CD4-positive, alpha-beta T cell treated with Interleukin-15 for 1 hour (primary cell): ENCODE measurements at places on chromosomes 12 and 14.

- no peak for DNase-seq
Measured at GRCh38 chr14:104743461-104744380, 9.2 kb upstream of the SIVA1 start.

- no peak for DNase-seq
Measured at GRCh38 chr12:14802721-14803010, 612 bp downstream of the WBP11 start.

DNA sequence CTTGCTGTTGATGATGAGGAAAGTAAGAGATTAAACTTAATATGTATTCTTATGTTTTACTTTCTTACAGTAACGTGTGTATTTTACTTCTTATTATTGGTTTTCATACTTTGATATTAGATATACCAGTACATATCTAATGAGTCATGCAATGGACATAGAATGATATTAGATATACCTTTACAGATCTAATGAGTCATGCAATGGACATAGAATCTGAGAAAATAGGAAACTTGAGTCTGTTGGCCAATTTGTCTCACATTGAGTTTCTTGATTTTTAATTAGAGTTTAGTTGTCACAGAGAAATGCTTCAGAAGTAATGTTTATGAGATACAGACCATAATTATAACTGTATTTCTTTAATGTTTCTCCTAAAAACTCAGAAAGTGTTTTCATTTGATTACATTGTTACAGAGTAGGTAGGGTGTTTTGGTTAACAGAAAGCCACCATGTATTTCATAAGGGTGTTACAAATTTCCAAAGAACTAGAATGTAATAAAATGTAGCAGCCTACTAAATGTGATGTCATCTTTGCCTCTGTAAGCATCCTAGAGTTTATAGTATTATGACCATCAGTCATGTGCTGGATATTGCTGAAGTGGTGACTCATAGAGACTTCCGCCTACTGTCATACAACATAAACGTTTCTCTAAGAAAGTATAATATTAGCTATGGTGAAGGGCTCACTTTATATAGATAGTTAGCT is 3.0 kb downstream of the GAS2L3 start:
- DNase-seq = no peak

DNA sequence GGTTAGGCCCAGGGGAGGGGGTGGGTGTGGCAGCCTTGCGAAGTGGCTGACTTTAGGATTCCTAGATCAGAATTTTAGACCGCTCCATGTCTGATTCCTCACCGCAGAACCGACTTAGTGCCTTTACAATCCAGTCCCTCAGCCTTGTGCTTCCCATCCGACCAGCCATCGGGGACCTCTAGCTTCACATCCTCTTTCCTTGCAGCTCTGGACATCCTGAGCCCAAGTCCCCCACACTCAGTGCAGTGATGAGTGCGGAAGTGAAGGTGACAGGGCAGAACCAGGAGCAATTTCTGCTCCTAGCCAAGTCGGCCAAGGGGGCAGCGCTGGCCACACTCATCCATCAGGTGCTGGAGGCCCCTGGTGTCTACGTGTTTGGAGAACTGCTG is 557 bp downstream of the COPS7A start:
- DNase-seq = no peak

DNA sequence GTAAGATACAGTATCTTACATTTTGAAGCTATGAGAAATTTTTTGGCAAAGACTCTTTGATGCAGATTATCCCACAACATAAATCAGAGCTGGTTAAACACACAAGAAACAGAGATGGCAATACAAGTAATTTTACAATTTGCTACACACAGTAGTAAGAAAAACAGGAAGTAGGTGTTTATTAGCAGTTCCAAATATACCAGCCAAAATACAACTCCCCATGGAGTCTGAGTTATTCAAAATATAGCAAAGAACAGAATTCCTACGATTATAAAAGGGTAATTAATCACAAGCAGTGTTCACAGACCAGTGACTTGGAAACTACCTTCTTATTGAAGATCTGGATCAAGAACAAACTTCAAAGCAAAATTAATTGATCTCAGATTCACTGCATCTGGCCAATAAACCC is 83.9 kb downstream of the BMP4 start:
- no peak for DNase-seq

- no peak for DNase-seq
Measured at GRCh38 chr12:123319826-123320225, 44.8 kb downstream of the SBNO1 start.

DNA sequence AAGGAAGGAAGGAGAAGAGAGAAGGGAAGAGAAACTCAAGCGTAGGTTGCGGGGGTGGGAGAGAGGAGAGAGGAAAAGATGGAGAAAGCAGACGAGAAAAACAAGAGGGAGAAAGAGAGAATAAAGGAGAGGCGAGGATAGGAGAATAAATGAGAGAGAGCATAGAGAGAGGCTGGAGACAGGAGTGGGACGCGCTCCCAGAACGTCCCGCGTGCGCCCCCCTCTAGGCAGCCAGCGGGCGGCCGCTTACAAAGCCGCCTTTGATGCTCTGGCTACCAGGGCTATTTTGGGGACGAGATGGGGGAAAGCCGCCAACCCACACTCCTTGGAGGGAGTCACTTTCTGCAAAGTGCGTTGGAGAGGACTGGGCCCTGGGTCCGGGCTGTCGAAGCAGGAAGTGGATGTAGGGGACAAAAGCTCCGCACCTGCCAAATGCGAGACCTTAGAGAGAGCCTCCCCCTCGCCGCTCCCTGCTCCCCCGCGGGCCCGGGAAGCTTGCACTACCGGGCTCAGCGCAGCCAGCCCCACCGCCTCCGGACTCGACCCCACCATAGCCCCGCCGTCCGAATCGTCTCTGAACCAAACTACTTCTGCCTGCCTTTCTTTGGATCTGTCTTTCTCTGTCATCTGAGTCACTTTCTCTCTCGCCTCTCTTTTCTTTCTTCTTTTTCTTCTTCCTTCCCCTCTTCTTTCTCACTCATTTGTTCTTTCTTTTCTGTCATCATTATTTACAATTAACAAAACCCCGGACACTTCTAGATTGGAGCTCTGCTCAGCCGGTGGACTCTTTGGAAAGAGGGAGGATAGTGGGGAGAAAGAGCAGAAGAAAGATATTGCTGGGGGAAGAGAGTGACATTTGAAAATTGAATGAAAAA is 8.0 kb downstream of the ASCL1 start:
- no peak for DNase-seq

- no peak for DNase-seq
Measured at GRCh38 chr12:116717466-116718437, 20.1 kb downstream of the SPRING1 start.

DNA sequence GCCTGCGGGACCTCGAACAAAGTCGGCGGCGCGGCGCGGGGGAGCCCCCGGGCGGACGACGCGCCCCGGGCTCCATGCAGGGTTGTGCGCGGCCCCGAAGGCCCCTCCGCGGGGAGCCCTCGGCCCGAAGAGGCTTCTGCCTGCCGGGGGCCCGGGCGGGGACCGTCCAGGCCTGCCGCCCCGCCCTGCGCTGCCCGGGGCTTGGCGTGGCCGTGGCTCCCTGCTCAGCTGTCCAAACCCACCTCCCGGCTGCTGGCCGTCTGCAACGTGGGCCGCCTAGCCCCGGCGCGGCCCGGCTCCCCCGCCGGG is 670 bp downstream of the DYRK2 start:
- no peak for DNase-seq

DNA sequence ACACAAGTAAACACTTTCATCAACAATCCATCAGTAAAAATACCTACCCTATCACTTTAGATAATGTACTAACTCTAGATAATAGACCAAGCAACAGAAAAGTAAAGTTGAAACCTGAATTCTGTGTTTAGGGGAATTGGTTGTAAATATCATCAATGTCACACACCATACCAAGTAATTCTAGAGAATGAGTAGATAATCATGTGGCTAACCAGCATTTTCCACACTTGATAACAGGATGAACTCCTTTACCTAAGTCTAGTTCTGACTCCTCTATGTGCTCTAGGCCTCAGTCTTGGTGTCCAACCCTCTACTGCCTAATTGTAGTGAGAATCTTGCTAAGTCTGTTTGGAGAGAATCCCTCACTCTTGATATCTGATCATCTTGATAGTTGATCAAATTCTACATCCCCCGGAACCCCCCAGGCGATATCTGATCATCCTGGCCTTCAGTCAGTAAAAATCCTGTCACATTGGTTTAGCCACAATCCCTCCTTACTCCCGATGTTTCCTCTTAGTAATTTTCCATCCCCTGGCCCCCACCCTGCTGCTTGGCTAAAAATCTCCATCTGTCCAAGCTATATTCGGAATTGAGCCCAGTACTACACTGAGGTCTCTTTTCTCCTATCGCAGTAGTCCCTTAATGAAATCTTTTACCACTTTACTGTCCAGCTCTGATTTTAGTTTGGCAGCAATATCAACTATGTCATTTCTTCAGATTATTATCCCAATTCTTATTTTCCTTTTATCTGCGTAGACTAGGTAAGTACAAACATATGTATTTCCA is 3.4 kb upstream of the SLCO1A2 start:
- no peak for DNase-seq
